Lower lobe of right lung (tissue), 2 donors: ENCODE measurements at places on chromosomes 3 and 15. TPM values are rescaled to one million over a fixed set of nuclear protein-coding genes. Genes with fewer than 3 reads are reported as not detected.

DNA sequence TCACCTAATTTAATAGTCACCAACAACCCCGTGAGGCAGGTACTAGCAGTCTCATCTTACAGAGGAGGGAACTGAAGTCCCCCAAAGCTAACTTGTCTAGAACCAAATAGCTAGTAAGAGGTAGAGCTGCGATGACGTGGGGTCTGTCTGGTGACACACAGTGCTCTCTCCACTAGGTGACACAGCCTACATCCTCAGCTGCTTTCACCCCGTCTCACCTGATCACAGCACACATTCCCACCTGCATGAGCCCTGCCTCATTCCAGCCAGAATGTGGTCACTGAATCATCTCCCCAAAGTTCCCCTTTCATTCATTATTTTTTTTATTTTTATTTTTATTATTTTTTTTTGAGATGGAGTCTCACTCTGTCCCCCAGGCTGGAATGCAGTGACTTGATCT, 21.3 kb upstream of the MAGEF1 start:
- no peak for DNase-seq

DNA sequence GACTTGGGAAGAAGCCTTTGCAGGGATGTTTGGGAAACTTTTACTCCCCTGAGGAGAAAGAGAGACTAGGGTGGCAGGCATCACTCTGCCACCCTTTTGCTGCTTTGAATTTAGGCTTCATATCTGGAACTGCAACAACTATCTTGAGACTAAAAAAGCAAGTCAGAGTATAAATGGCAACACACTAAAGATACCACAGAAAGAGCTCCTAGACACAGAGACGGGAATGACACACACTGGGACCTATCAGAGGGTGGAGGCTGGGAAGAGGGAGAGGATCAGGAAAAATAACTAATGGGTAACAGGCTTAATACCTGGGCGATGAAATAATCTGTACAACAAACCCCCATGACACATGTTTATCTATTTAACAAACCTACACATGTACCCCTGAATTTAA, 237.8 kb downstream of the FGF12 start:
- DNase-seq = no peak

Gene MAPKBP1
- 17.0 TPM for total RNA-seq

- DNase-seq = no peak
Measured at GRCh38 chr3:13415997-13416793, 3.9 kb downstream of the NUP210 start.

DNA sequence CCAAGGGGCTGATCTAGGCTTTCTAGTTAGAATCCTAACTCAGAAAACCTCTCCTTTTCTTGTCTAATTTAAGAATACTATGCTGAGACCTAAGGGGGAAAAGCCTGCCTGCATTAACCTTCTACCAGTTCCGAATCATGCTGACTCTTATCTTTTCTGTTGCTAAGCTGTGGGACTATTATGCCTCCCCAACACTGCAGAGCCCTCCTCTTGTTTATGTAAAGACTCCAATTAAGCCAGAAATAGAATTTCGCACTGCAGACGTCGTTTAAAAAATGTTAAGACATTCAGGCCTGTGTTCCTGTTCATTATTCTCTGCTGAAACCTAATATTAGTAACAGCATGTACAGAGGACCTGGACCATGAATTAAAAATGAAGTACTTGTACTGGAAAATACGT, 310.6 kb upstream of the ATP11B start:
- no peak for DNase-seq

DNA sequence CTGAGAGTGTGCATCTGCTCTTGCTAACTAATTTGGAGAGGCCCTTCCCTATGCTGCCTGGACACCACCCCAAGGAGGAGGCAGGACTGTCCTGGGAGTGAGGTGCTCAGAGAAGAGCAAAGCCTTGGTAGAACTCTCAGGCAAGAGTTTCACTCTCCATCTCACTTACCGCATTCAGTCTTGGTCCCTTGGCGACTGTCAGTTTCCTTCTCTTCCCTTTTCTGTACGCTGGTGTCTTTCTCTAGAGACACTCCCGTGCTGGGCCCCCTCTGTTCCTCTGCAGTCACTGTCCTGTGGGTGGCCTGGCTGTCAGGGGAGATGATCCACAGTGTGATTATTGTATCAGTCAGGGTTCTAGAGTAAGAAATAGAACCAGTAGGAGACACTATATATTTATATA, 44.0 kb downstream of the IDH2 start:
- no peak for DNase-seq

Gene SLC24A5
- total RNA-seq = not detected

GRCh38 chr3:46953234-46954010, 23.1 kb downstream of the CCDC12 start:
- DNase-seq = no peak

DNA sequence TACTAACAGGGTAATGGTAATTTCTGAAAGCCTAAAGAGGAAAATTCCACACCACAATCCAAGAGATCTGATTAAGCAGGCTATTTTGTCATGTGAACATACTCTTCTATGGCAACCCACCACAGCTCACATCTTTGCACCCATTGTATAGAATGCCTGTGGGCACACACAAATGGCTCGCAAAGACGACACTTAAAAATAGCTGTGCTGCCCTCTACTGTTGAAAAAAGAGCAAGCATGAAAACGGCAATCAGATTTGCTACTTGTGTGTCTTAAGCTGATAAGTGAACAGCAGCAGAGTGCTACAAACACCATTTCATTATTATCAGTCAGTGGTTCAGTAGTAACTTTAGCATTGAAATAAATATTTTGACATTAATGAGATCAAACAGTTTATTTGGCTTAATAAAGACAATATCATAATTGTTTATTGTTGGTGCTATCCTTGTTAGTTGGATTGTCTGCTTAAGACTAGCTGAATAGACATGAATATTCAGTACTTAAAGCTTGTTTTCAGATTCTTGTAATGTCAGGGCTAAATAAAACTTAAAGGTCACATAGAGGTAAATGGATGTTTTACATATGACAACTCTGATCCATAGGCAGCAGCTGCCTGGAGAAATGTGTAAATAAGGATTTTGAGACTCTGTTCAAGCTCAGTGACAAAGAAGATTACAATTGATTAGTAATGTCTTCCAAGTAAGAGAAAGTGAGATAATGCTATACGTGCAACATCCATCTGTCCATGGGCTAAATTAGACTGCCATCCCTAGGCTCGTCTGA, 199.1 kb downstream of the LRRN1 start:
- DNase-seq = no peak

DNA sequence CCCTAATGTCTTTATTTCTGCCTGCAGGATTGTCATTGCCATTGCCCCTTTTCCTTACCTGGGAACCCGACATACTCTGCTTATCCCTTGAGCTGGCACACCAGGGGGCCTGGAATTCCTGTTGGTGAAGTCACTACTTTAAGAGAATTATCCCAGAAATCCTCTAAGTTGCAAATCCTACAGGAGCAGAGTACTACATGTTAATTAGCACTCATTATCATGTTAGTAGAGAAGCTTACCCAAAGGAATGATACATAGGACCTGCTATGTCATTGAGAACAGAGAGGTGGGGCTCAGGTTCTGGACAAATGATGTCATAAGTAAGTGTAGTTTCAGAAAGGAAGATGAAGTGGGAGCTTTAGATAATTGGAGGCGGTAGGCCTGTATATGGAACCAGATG, 27.4 kb downstream of the SCG5 start:
- DNase-seq = no peak

Gene MME
- total RNA-seq = 85.4 TPM

Gene WNT7A
- total RNA-seq = 4.1 TPM

DNA sequence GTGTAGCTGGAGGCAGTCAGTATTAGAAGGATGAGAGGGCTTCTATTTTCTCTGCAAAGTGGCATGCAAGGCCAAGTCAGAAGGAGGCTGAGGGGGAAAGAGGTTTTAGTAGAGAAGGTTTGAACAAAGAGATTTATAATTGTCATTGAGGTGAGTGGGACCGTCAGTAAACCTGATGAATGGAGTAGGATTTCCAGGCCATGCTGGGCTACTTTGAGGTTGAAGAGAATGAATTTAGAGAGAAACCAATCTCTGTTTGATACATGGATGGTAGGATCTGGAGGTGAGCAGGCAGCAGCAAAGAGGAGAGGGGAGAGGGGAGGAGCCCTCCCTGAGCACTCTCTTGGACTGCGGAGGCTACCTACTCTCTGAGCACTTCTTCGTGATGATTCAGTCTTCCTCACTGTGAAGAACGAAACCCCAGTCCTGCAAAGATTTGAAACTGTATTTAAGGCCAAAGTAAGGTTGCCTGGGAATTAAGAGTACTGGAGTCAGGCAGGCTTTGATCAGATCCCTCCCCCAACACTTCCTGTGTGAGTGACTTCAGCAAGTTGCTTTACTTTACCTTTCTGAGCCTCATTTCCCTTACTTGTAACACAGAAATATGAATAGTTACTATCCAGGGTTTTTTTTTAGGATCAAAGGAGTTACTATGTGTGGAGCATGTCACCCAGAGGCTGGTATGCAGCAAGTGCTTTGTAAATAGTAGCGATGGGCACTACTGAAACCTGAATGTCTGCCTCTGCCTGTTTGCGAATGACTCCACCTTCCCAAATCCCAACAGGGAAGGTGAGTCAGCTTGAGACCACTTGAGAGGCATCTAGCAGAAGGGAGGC, 75.8 kb downstream of the RPL39L start:
- no peak for DNase-seq

GRCh38 chr3:116314476-116314875, 130.8 kb downstream of the LSAMP start:
- no peak for DNase-seq

- no peak for DNase-seq
Measured at GRCh38 chr3:45398178-45398577, 9.8 kb downstream of the LARS2 start.

DNA sequence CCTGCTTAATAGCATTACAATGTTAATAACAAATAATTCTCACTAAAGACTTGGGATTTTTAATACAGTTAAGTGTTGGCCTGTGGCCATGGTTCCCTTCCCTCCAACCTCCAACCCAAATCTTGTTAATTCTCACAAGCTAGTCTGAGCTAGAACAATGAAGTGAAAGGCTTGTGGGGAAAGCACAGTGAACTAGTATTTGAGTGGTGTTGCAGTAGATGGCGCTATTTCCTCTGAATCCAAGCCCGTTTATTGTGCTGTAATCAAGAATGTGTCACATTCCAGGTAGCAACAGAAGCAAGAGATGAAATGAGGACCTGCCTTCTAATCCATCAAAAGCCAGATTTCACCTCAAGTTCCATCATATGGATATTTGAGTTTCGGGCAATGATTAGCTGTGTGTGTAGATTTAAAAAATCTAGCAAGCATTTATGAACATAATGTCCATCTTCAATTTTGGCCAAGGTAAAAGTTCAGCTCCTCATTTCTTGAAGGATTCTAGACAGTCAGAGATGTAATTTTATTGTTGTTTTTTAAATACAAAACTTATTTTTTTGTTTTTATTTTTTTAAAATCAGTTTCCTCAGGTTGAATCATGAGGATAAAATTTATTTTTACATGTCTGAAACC, 160.7 kb downstream of the SQOR start:
- no peak for DNase-seq

GRCh38 chr3:149765762-149766334, 13.6 kb upstream of the COMMD2 start:
- DNase-seq = no peak

GRCh38 chr15:76994496-76994895, 430 bp upstream of the PSTPIP1 start:
- no peak for DNase-seq

DNA sequence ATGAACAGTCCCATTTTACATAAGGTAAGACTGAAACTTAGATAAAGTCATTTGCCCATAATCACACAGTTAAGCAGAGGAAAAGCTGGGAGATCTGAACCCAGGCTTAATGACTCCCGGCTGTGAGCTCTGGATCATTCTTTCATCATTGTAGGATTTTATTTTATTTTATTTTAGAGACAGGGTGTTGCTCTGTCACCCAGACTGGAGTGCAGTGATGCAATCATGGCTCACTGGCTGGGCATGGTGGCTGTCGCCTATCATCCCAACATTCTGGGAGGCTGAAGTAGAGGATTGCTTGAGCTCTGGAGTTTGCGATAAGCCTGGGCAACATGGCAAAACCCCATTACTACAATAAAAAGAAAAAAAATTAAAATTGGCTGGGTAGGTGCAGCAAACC, 31.2 kb upstream of the RAF1 start:
- DNase-seq = no peak

Gene SLC9C1
- total RNA-seq = not detected

DNA sequence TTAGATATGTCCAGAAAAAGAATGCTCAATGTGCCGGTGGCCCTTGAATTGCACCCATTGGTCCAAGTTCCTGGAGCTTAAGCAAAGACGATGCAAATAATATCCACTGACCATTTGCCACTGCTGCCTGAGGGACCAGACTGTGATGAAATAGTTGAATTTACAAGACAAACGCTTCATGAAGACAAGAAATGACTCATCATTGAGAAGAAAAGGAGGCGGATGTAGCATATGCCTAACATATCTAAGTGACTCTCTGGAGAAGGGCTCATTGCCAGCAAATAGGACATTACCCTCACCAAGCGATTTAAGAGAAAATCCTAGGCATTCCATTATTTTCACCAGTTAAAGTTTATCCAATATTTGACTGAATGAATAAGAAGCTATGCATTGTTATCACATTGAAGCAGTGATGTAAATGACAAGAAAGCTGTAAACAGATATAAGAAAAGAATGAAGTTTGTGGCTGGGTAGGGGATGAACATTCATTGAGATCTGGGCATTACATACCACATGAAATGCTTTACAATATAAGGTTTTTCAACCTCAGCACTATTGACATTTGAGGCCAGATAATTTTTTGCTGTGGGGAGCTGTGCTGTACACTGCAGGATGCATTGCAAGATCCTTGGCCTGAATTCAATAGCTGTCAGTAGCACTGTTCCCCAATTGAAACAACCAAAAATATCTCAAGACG, 48.9 kb upstream of the CPNE4 start:
- DNase-seq = no peak

- no peak for DNase-seq
Measured at GRCh38 chr3:132555306-132556035, 41.6 kb upstream of the ACKR4 start.
